ENCODE measurements at places on chromosomes 7 and 10. TPM values are rescaled to one million over a fixed set of nuclear protein-coding genes. Genes with fewer than 3 reads are reported as not detected.

DNA sequence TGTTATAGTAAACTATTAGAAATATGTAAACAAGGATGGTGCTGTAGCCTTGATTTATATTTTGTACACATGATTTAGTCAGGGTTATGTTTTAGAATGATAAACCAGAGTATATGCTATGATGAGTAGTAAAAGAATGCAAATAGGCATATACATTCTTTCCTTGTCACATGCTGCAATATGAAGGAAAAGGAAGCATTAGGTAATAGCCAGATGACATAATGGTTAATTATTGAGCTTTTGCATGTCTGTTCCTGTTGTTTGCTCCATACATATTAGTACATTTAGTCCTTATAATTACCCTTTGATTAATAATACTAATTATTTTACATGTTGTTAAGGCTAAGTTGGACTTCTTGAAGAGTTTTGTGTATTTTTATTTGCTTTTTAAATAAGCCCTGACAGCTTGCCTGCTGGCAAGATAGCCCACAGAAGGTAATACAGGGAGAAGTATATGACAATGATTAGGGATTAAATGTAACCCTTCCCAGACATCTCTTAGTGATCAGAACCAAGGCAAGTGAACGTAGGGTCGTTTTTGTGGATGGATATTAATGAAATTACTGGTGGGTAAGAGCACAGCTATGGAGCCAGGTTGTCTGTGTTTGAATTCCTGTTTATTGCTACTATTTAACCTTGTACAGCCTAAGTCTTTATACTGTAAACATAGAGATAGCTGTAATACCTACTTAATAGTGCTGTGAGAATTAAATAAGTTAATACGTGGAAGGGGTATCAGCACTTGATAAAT, 68.4 kb downstream of the PHTF2 start:
- DNase-seq, result no peak

DNA sequence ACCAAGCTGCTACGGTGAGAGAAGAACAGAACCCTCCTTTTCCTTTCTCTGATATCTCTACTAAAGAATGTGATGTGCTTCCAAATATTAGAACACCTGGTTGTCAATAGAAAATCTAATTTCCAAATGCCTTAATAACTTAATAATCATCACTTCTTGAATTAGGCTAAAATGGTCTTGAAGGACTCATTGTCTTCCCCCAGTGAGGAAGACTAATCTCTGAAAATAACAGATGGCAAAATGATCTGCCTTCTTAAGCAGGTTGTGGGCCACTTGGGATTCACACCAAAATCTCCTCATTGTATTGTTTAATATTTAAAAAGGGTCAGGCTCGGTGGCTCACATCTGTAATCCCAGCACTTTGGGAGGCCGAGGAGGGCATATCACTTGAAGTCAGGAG, 805.9 kb upstream of the AUTS2 start:
- DNase-seq, result no peak

- DNase-seq, result no peak
Observed at GRCh38 chr7:41874201-41874785, 171.4 kb upstream of the INHBA start.

Gene KBTBD2
- 28.3 TPM for total RNA-seq

Data from esophagus muscularis mucosa (tissue), 4 donors.